ENCODE measurements at places on chromosomes 3 and 15. TPM values are rescaled to one million over a fixed set of nuclear protein-coding genes. Genes with fewer than 3 reads are reported as not detected.

CHST13 gene
- 0.17 TPM for total RNA-seq

RAB6B gene
- 1.2 TPM for total RNA-seq

CYP8B1 gene
- not detected for total RNA-seq

ATP13A5 gene
- total RNA-seq: not detected

LYZL4 gene
- not detected for total RNA-seq

ALDH1L1 gene
- total RNA-seq: not detected

DGKG gene
- total RNA-seq: 0.87 TPM

All from smooth muscle cell of trachea (primary cell).